Activated CD8-positive, alpha-beta memory T cell treated with anti-CD3 and anti-CD28 coated beads for 24 hours (primary cell): ENCODE measurements at places on chromosomes 11 and 22.

- no peak for DNase-seq
Measured at GRCh38 chr11:62012832-62013461, 45.5 kb upstream of the FTH1 start.

- DNase-seq: no peak
Measured at GRCh38 chr11:116690611-116691010, 82.2 kb downstream of the BUD13 start.

DNA sequence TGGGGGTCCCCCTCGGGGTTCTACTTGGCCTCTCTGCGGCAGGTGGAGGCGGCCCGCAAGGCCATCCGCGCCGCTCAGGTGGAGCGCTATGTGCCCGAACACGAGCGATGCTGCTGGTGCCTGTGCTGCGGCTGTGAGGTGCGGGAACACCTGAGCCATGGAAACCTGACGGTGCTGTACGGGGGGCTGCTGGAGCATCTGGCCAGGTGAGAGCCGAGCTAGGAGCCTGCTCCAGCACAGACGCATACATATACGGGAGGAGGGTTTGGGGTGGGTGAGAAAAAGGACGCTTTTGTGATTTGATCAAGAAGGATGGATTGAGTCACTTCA lies 415 bp downstream of the CENATAC start:
- DNase-seq: no peak

- no peak for DNase-seq
Measured at GRCh38 chr11:3184732-3185347, 19.7 kb upstream of the OSBPL5 start.

- DNase-seq: peak; percentile 35
Measured at GRCh38 chr22:46845296-46846149, 83.1 kb downstream of the TBC1D22A start.

DNA sequence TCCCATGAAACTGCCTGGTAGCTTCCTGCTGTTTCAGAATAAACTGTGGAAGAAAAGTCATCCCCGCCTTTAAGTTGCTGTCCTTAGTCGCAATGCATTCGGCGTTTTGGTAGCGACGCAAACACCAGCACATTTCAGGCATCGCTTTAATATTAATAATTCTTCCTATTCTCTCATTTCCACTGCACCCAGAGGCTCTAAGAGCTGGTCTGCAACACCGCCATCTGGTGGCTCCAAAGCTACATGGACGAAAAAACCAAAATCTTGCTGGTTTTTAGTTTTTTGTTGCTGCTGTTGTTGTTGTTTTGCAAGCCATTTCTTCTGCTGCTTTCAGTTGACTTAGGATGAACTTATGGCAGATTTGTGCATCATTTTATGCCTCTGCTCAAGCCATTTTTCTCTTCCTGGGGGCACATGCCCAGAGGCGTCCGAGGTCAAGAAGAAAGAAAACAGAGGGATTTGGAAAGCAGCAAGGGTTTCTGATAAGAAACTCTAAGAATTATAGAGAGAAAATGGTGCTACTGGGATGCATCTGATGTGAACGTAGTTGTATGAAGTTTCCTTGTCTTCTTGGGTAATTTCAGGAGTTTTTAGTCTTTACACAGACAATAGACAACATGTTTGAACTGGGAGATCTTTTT lies 345.4 kb upstream of the KIRREL3 start:
- DNase-seq: no peak

DNA sequence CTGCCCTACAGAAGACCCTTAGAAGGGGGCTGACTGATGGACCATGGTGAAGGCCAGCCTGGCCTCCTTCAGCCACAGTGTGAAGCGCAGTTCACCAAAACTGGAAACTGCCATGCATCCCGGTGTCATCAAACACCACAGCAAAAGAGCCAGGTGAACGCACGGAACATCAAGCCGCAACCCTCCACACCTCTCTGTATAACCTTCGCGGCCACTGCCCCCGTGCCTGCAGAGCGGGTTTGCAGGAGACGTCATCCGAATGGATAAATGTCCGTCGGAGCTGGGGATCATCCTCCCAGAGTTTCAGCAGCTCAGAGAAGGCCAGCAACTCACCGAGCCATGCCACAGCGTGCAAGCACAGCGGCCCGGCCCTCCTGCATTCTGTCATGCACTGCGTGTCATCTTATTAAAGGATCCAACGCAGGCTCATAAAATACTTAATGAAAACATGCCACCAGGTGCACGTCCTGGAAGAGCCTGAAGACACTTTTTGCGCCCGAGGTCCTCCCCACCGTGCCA lies 309.9 kb downstream of the BRD1 start:
- no peak for DNase-seq

GRCh38 chr11:122285070-122285988 lies 169.3 kb upstream of the BLID start:
- no peak for DNase-seq

GRCh38 chr22:39332441-39333064 lies 13.1 kb upstream of the RPL3 start:
- no peak for DNase-seq

DNA sequence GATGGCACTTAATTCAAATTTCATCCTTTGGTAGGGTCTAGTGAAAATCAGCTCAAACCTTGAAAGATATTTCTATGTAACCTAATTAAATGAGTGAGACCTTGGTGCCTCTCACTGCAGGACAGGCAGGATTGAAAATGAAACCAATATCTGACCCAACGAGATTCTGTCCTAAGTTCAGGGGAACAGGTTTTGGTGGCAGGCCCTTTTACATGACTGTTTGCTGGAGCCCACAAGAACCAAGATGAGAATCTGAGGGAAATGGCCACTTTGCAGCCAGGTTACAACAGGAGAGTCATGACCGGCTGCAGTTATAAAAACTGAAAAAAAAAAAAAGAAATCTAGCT lies 130.2 kb downstream of the TRIM44 start:
- no peak for DNase-seq

DNA sequence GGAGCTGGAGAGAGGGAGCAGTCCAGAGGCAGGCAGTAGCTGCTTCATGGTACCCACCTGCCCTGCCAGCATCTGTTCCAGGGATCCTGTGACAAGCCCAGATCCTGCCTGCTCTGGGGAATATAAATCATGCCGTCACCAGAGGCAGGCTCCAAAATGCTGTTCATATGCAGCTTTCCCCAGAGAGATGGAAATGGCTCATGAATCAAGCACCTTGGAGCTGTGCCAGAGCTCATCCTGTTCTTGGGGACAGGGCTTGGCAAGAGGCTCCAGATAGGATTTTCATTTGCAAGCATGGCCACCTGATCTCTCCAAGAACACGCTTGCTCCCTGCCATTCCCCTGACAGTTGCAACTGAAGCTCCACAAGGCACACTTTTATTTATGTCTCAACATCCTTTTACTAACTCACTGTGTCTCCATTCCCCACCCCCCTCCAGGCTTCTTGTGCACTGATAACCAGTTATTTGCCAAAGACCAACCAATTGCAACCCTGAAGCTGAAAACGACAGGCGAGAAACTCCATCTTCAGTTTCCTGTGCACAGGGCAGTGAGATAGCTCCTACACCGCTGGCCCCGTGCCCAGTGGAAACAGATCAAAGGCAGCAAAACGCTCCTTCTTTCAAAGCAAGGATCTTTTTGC lies 115.8 kb upstream of the PITPNB start:
- peak; percentile 56 for DNase-seq

GRCh38 chr22:19197997-19198865 lies 19.7 kb upstream of the SLC25A1 start:
- no peak for DNase-seq

GRCh38 chr11:100460426-100460825 lies 226.7 kb upstream of the ARHGAP42 start:
- no peak for DNase-seq

DNA sequence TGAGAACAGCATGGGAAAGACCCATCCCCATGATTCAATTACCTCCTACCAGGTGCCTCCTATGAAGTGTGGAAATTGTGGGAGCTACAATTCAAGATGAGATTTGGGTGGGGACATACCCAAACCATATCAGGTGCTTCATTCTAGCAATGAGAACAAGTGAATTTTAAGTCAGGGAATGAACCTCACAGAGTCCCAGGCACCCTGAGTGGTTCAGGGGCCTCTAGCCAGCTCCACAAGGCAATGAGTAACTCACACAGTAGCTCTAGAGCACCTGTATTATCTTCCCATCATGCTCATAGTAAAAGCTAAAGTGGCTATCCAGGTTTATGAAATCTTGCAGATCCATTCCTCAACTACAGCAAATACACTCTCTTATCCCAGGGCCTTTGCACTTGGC lies 13.1 kb upstream of the ACCSL start:
- no peak for DNase-seq

- DNase-seq: no peak
Measured at GRCh38 chr11:17724020-17724908, 4.9 kb downstream of the MYOD1 start.

- DNase-seq: no peak
Measured at GRCh38 chr22:37334859-37335805, 52.8 kb downstream of the CYTH4 start.

GRCh38 chr22:23132376-23133091 lies 9.3 kb downstream of the RSPH14 start:
- DNase-seq: no peak
